H1 (cell line): ENCODE measurements at places on chromosomes 2 and 18. TPM values are rescaled to one million over a fixed set of nuclear protein-coding genes. Genes with fewer than 3 reads are reported as not detected.

Gene PPP3R1
- 5.5 and 9.3 TPM in 2 replicates for polyA plus RNA-seq

DNA sequence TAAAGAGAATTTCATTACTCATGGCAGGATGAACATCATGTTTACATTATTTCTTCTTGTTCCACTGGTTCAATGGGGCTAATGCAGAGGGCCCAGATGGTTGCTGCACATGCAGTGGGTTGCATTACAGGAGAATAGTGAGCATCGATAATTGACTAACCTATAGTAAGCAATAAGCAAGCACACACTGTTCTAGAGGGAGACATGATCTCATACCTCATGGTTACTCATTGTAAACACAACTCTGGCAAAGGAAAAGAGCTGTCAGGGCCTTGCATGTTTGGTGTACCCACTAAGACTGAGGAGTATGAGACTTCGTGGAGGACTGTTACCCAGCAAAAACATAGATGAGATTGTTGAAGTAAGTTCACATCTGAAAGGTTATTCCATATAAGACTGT lies 885.6 kb upstream of the VRK2 start:
- DNase-seq: no peak
- no peaks in the 10 kb centered on the region for H3K27me3 ChIP-seq
- H3K4me1 ChIP-seq: no peaks in the 10 kb centered on the region
- H3K36me3 ChIP-seq: no peaks in the 10 kb centered on the region
- no peak overlapping the region for H3K4me3 ChIP-seq

DNA sequence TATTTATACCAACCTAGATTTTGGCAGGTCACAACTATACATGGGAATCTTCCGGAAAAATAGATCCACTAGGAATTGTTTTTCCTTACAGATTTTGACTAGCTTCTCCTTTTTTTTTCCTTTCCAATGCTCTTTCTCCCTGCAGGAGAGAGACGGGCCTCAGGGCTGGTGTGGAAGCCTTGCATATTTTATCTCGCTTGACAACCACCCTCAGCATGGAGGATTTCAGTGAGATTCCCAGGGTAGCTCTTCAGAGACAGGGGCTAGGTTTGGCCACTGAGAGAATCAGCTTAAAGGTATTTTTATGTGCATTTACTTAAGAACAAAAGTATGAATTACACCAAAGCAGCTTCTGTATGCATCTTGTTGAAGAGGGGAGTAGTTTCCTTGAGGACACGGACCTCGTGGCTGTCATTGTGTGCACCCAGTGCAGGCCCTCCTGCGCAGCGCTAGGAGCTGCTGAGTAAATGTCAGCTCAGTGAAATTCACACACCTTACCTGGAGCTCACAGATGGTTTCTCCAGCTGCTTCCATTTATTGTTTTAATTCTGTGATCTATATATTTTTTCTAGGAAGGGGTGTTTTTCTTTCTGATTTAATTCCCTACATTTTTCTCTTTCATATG lies 54.4 kb downstream of the TRAPPC12 start:
- no peaks in the 10 kb centered on the region for H3K36me3 ChIP-seq
- peaks cover 2% of the 10 kb centered on the region; the same call in 1 of the 2 replicates for H3K4me1 ChIP-seq
- H3K27me3 ChIP-seq: no peaks in the 10 kb centered on the region
- DNase-seq: no peak
- no peak overlapping the region for H3K27ac ChIP-seq
- H3K4me3 ChIP-seq: no peak overlapping the region

Gene PRSS56
- 0.03 and 0.11 TPM in 2 replicates for polyA plus RNA-seq

Gene MFSD2B
- polyA plus RNA-seq: 0.33 and 0.46 TPM in 2 replicates

Gene ADAM17
- polyA plus RNA-seq: 4.2 and 6.5 TPM in 2 replicates

DNA sequence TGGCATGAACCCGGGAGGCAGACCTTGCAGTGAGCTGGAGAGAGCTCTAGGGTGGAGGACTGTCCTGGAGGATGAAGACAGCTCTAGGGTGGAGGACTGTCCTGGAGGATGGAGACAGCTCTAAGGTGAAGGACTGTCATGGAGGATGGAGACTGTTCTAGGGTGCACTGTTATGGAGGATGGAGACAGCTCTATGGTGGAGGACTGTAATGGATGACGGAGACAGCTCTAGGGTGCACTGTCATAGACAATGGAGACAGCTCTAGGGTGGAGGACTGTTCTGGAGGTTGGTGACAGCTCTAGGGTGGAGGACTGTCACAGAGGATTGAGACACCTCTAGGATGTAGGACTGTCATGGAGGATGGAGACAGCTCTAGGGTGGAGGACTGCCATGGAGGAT lies 21.1 kb upstream of the KCNG2 start:
- H3K36me3 ChIP-seq: no peaks in the 10 kb centered on the region
- no peak overlapping the region for H3K4me3 ChIP-seq
- no peaks in the 10 kb centered on the region for H3K27me3 ChIP-seq
- no peaks in the 10 kb centered on the region for H3K4me1 ChIP-seq

- no peak for DNase-seq
- H3K4me3 ChIP-seq: no peak overlapping the region
- no peaks in the 10 kb centered on the region for H3K27me3 ChIP-seq
- no peaks in the 10 kb centered on the region for H3K4me1 ChIP-seq
These were observed 39.0 kb upstream of the TMEM131 start for GRCh38 chr2:98034745-98035144.

Gene MDH1B
- polyA plus RNA-seq: 0.89 and 1.5 TPM in 2 replicates

DNA sequence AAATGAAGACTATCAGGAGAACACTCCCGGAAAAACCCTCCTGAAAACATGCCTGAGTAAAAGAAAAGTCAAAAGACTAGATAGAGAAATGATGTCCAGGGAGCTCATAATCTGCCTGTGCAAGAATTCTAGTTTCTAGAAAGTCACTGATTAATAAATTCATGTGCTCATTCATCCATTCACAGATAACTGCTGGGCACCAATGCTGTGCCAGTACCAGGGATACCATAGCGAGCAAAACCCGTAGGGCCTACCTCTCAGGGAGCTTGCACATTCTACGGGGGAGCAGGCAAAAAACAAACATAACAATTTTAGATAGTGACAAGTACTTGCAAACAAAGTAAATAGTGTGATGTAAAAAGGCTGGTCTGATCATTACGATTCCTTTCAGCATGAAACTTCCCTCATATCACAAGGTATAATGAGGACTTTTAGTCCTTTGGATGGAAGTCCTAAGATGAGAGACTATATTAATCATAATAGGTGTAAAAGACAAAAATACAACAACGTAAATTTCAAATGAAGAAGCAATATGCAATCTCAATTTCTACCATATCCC lies 289.9 kb downstream of the AFF3 start:
- no peaks in the 10 kb centered on the region for H3K36me3 ChIP-seq
- no peak overlapping the region for H3K4me3 ChIP-seq
- DNase-seq: no peak
- no peak overlapping the region for H3K27ac ChIP-seq
- H3K27me3 ChIP-seq: no peaks in the 10 kb centered on the region

GRCh38 chr2:49490710-49491109 lies 336.4 kb upstream of the FSHR start:
- H3K27ac ChIP-seq: no peak overlapping the region
- no peaks in the 10 kb centered on the region for H3K4me1 ChIP-seq
- peak; percentile 84 for DNase-seq

DNA sequence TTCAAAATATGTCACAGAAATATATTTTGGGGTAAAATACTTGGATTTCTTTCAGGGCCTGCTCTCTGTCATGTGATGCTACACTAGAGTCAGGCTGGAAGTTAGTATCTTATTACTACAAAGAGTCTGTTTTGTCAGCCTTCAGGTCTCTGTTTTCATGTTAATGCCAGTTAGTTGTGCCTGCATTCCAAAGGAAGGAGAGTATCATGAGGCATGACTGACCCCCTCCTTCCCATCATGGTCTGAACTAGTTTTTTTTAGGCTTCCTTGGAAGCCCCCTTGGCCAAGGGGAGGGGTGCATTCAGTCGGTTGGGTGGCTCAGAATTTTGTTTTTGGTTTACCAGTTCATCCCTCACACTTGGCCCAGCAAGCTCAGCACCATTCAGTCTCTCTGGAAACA lies 318.0 kb downstream of the ALK start:
- H3K36me3 ChIP-seq: no peaks in the 10 kb centered on the region
- no peak for DNase-seq
- no peak overlapping the region for H3K4me3 ChIP-seq
- no peaks in the 10 kb centered on the region for H3K27me3 ChIP-seq
- H3K4me1 ChIP-seq: peaks cover 9% of the 10 kb centered on the region
- H3K27ac ChIP-seq: no peak overlapping the region

Gene CENPA
- 17.6 and 19.4 TPM in 2 replicates for polyA plus RNA-seq

Gene VIL1
- polyA plus RNA-seq: 6.2 and 8.1 TPM in 2 replicates

Gene RFX8
- 0.57 and 0.97 TPM in 2 replicates for polyA plus RNA-seq
